ENCODE measurements at places on chromosomes 1 and 21.

DNA sequence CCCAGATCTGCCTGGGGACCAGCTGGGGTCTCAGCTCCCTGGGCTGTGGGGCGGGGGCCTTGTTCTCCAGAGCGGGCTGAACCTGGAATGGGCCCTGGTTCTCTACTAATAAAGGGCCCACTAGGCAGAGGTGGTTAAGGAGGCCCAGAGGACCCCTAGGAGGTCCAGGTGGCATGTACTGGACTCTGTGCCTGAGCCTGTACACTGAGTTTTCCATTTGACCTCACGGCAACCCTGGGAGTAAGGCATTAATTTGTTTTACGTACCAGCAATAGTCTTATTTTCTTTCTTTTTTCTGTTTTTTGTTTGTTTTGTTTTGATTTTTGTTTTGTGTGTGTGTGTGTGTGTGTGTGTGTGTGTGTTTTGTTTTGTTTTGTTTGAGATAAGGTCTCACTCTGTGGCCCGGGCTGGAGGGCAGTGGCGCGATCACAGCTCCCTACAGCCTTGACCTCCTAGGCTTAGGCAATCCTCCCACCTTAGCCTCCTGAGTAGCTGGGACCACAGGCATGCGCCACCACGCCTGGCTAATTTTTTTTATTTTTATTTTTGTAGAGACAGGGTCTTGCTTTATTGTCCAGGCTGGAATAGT is 19.6 kb upstream of the FAM131C start:
- no peak for DNase-seq

DNA sequence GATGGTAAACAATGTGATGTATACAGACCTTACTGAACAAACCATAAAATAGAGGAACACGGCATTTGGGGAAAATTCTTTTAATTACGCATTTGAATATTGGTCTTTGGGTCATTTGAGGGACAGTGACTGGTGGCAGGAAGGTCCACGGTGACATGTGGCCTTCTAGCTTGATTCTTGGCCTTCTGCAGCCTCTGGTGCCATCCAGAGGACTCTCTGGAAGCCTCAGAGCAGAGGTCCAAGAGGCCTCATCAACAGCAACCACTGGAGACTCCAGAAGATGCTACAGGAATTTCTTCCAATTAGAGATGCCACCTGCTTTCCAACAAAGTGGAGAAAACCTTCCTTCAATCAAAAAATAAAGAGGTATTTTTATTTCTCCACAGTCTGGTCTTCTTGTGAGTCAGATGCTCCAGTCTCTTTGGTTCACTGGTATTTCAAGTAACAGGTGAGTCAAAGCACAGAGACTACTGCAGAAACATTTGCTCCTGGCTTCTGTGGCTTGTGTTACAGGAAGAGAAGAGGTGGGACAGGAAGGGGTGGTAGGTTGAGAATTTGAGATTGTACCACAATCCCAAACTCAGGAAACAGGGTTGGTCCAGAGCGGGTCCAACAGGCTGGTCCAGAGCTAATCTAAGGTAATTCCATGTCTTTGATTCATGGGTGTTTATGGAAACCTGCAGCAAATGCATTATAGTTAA is 2.7 kb upstream of the F5 start:
- DNase-seq = no peak

- no peak for DNase-seq
These were observed 60.1 kb upstream of the CYP2J2 start for GRCh38 chr1:59986516-59987310.

DNA sequence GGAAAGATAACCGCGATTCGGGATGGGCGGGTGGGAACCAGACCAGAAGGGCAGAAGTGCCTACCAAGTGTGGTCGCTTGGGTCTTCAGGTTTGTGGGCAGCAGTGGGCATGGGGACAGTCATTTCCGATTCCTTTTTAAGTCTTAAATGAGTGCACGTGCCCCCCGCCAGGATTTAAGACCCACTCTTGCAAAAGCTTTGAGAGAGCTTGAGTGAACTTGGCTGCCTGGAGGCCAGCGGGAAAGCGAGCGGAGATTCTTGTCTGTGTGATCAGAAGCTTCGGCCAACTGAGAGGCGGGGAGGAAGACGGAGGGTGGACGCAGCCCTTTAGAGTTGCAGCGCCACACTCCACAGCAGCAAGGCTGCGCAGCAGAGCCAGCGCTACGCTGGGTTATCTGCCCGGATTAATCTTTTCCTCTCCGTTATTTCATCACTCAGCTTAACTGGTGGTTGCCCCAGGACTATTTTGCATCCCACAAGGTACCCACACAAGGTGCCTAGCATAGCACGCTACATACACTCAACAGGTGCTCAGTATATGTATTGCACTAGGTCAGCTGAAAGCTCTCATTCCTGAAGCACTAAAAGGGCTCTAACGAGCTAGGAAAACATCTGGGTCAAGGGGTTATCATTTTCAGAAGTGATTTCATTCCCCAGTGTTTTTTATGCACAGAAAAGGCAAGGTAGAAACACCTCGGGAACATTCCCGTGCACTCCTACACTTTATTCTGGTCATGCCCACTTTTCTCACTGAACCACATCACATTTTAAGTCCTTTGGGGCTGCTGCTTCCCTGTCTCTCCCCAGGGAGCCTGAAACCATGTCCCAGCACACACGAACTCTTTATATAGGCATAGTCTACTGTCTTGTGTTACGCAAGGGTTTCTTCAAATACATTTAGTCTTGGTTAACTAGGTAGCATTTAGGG is 1.5 kb upstream of the BATF3 start:
- DNase-seq = no peak

GRCh38 chr1:237386362-237387143 is 344.6 kb downstream of the RYR2 start:
- no peak for DNase-seq

DNA sequence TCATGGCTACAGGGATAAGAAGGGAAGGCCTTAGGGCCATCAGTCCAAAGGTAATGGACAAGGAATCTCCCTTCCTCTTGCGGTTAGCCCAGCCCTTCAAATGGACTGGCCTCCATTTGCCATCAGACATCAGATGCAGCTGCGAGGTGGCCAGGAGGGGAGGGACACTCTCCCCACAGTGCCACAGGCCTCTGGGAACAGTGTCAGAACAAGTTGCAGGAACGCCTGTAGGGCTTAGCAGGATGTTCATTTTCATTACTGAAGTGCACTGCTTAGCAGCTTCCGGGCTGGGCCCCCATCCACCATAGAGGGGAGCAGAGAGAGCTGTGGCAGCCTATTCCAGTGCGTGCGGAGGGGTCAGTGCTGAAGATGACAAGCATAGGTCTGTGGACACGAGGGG is 127.5 kb downstream of the GALNT2 start:
- no peak for DNase-seq

GRCh38 chr1:151001602-151002001 is 5.1 kb downstream of the MINDY1 start:
- no peak for DNase-seq

DNA sequence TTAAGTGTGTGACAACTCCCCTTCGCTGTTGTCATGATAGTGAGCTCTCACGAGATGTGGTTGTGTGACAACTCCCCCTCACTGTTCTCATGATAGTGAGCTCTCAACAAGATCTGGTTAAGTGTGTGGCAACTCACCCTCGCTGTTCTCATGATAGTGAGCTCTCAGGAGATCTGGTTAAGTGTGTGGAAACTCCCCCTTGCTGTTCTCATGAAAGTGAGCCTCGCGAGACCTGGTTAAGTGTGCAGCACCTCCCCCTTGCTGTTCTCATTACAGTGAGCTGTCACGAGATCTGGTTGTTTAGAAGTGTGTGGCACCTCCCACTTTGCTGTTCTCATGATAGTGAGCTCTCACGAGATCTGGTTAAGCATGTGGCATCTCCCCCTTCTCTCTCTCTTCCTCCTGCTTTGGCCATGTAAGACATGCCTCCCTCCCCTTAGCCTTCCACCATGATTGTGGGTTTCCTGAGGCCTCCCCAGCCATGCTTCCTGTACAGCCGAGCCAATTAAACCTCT is 25.1 kb upstream of the LSS start:
- DNase-seq = no peak

DNA sequence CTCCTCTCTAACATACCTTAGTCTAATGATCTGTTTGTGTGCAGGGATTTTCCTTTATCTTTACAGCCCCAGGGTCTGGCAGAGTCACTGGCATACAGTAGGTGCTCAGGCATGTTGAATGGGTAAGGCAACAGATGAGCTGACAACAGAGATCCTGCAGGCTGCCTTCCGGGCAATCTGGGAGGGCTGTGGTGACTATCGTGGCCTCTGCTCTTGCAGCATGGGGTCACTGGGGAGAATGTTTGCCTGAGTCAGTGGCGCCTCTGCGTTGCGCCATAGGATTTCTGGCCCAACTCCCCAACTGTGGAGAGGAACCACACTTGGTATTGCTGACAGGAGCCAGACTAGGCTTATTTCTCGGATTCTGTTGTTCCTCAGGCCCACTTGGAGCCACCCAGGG is 93.8 kb downstream of the LAMC2 start:
- no peak for DNase-seq

- no peak for DNase-seq
These were observed 241.0 kb downstream of the RHOU start for GRCh38 chr1:228976316-228976715.

DNA sequence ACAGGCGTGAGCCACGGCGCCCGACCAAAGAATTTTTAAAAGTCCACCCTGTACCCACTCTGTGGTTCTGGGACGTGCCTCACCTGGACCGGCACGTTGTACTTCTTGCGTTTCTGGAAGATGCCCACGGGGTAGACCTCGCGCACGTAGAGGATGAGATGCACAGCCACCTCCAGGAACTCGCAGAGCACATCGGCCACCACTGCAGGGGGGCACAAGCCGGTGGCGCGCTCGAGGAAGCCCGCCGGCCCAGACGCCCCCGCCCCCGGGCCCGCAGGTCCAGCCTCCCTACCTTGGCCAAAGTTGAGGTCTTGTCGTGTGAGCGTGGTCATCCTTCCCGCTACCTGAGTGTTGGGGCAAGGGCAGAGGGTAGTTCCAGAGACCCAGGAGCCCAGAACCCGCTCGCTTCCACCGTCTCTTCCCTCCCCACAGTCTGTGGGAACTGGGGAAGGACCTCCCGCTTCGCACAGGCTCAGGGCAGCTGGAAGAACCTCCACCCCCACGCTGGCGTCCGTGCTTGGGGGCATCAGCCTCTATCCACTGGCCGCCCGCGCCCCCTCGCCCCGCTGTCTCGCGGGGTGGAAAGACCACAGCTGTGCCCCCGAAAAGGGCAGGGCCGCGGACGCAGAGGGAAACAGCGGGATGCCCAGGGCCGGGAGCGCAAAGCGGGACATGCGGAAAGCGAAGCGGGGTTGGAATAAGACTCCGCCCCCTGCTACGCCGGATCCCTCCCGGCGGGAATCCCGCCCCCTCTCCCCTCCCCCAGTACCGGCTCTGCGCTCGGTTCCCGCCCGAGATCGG is 478 bp downstream of the MAD2L2 start:
- no peak for DNase-seq

DNA sequence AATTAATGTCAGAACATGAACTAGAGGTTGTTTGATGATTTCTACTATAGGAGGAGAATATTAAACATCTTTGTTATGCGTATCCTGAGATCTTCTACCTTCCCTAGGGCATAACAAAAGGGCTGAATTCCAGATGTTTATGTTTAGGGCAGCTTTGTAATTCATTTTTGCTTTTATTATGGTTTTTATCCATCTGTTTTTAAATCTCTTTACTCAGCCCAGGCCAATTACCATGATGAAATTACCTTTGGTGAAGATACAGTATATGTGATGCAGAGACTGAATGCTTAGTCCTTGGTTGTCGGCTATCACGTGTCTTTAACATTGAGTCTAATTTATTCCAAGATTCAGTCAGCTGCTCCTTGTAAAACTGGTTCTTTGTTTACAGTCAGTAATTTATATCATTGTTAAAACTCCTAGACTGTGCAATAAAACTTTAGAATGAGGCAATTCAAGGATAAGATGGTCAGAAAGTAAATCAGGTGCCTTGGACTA is 176.9 kb downstream of the CTH start:
- DNase-seq = no peak

- no peak for DNase-seq
These were observed 13.5 kb downstream of the NLRP3 start for GRCh38 chr1:247429496-247429895.

- no peak for DNase-seq
These were observed 42.7 kb downstream of the MORN1 start for GRCh38 chr1:2348346-2349325.

DNA sequence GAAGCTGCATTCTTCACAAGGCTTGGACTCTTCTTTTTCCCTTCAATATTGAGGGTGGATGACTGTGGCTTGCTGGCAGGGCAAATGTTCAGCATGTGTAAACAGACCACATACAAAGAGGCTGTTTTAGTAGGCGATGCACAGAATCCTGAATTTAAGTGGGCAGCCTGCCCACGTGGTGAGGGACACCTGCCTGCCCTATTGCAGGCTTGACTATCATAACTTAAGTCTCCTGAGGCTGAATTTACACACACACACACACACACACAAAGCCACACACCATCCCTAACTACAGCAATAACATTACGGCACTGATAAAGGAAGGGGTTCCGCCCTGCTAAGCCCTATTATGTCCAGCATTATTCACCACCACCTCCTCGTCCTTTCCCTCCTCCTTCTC is 15.9 kb downstream of the SYT2 start:
- no peak for DNase-seq

- no peak for DNase-seq
These were observed 187.7 kb upstream of the SGIP1 start for GRCh38 chr1:66346057-66346795.

DNA sequence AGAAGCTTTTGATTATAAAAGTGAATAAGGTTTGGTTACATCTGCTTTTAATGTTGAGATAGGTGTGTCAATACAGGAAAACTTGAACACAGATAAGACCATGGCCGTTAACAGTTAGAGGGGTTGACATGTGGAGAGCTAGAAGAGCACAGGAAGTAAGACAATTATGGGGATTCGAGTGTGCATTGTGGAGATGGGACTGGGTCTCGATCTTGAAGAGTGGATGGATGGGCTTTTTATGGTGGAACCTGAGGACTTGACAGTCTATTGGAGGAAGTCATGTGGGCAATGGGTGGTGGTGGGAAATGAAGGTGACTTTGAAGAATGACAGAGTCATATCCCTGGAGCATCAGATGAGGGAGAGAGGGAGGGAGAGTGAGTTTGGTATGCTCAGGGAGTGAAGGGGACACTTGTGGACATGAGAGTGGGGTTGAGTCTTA is 12.1 kb downstream of the DYRK1A start:
- DNase-seq = no peak

Data from cerebellar nuclear complex (tissue), 1 donor.